Right forelimb (tissue), 1 donor: ENCODE measurements at places on chromosomes 5 and 9.

GRCh38 chr5:16784843-16785791 lies 151.0 kb downstream of the MYO10 start:
- DNase-seq: no peak

DNA sequence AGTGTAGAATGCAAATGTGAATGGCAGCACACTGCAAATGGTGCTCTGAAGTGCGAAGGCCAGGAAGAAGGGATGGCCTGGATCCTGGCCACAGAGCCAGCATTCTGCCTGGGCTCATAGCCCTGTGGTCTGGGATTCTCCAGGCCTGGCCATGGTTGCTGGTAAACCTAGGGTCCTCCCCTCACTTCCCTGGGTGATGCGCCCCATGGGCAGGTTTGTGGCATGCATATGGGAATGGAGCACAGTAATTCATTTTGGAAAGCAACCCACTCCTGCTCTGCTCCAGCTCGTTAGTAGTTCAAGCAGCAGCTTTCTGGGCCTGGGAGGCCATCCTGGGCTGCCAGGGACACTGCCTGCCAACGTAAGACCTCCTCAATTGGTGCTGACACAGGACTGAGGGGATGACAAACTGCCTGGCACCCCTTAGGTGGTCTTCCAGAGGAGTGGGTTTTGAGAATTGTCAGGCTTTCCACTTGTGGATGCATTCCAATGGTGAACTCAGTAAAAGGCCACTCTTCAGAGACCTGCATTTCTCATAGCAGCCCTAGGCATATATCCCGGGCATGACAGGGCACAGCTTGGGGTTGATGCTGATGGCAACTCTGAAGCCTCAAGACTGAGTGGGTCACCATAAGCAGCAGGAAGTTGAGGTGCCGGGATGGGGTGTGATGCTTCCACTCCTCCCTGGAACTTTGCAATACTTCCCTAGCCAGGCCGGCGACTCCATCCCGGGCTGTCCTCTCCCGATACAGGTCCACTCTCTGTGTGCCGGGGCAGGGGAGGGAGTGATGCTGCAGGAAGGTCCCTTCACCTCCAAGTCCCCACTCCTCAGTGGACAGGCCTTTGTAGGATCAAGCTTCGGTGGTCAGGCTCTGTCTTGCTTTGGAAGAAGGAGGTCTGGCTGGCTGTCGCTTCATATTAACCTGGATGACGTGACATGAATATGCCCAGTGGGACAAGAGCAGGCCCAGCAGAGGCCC lies 1.2 kb upstream of the SLC25A48 start:
- DNase-seq: peak; percentile 27

- DNase-seq: peak; percentile 56
Measured at GRCh38 chr5:171520300-171521174, 101.1 kb downstream of the FGF18 start.

DNA sequence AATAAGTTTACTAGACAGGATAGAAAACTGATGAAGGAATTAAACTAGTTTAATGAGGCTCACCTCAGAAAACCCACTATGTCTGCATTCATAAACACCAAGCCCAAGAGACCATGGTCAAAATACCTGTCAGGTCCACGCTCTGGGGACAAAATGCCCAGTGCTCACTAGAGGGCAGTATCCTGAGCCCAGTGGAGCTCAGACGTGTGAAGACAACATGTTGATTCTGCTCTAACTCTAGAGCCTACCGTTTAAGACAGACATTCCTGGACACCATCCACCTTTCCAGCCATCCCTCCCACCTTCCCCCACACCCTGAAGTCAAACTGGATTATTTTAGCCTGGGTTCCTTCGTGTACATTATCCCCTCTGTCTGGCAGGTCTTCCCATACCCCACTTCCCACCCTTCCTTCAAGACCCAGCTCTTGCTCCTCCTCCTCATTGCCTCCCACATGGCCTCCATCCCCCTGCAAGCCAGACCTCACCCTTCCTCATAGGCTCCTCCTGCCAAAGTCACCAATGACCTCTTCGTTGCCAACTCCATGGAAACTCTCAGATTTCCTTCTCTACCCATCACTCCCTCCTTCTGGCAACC lies 142.3 kb upstream of the FSTL4 start:
- no peak for DNase-seq

DNA sequence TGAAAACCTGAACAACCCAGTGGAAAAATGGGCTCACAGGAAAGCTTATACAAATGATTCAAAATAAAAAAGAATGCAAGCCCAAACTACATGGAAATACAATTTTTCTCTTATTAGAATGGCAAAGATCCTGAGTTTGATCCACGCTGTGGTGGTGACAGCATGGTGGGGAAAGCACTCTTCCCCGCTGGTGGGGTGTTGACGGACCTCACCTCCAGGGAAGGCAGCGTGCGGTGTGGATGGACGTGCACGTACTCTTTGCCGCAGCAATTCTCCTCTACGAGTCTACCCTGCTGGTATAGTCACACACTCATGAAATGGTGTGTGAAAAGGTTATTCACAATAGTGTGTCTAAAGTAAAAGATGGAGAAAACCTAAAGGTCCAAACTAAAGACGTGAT lies 5.9 kb upstream of the ZFP62 start:
- DNase-seq: no peak

DNA sequence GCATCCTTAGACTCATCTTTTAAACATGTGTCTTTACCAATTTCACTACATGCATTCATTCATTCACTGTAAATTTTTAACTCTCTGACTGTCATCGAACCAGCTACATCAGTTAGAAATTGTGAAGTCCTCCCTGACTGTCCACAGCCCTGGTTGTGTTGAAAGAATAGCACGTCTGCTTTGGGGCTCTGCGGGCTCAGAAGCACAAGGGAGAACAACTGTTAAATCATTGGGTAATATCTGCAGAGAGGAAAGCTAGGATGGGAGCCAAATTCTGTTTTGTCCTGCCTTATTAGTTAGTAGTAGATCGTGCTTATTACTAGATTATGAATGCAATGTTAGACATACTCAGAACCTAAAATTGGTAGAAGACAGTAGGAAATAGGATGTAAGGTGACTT lies 26.3 kb upstream of the FAM120AOS start:
- no peak for DNase-seq

DNA sequence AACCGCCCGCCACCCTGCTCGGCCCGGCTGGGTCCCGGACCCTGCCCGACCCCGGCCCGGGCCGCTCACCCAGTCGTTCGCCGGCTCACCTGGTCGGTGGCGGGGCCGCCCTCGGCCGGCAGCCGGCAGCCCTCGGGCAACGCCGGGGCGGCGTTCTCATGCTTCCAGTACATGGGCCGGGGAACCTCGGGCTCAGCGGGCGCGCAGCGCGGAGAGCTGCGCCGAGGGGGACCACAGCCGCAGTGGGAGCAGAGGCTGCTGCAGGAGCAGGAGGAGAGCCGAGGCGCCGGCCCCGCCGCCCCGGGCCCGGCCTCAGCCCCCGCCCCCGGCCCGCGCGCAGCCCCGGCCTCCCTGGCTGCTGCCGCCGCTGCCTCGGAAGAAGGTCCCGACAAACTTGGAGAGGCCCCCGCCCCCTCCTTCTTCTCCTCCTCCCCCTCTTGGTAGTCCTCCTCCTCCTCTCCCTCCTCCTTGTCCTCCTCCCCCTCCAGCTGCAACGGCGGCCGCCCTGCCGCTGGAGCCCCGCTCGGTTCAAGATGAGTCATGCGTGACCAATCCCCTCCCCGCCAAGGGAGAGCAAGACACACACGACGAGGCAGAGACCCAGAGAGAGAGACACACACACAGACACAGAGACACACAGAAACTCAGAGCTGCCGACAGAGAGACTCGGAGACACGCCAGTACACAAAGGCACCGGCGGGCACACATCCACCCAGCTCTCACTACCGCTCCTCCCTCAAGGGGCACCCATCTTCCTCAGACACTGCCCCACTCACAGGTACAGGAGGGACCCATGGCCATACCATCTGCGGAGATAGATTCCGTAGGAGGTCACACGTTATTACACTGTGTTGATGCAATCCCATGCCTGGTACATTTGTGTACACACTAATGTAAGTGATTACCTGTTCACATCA lies at the start of gene LHX6:
Gene LHX6 (minus strand): TSS at position 390 of the 917 bp plus-strand sequence. CDS start 217 bp downstream, at position 173.
- no peak for DNase-seq

DNA sequence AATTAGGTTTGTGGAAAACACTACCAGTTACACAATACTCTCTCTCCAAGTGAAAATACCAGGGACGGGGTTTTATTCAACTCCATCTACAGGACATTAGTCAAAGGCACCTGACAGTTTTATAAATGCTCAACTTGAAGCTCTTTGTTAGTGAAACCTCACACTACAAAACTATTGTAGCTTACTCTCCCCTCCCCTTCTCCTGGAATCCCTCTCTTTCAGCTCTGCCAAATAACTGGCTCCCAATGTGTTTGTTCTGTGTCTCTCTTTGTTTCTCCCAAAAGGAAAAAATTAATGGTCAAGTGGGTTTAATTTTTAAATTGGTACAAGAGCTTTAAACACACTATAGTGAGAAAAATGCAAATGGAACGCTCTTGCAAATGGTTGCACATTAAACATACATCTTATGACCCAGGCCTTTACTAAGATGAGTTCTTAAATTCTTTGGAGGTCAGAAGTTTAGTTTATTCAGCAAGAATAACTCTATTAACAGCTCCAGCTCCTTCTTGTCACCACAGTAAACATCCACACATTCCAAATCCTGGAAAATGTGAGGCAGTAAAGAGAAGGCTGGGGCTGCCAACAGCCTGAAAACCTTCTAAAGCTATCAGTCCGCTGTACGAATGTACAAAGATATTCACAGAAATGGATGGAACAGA lies 48.4 kb downstream of the ZNF608 start:
- DNase-seq: no peak

DNA sequence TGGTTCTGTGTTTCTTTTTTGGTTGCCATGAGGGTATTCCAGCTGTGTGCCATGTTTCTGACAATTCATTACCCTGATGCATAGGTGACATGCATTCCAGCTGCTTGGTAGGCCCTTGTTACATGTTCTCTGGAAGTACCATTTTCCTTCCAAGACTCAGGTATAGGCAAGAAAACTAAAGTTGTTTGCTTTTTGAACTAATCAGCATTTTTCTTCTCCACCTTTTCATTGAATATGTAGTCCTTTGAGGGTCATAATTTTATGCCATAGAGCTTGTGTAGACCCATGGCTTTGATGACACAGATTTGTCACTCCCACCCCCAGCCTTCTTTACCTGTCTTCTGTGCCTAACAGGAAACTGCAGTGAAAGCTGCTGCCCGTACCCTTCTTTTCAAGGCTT lies 339.2 kb downstream of the MED10 start:
- DNase-seq: no peak

DNA sequence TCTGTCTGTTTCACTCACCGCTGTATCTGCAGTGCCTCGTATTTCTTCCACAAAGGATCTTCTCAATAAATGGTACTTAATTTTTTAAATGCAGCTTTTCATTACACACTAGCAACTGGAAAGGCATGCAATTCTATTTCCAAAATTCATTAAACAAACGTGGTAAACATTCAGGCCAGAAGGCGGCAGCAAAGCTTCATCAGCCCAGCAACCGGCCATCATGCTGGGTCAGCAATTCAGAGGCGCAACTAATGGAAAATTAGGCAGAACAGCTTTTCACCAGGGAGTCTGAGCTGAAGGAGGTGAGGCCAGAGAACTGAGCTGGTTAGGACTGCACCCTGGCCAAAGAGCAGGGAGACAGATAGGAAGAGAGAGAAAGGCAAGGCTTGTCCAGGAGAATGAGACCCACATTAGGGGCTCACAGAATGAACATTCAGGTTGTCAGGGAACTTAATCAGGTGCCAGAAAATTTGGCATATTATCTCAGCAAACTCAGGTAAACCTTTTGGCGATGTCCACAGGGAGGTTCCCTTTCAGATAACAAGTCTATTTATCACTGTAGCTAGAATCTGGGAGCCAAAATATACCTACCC lies 17.7 kb upstream of the RNF180 start:
- peak; percentile 67 for DNase-seq

DNA sequence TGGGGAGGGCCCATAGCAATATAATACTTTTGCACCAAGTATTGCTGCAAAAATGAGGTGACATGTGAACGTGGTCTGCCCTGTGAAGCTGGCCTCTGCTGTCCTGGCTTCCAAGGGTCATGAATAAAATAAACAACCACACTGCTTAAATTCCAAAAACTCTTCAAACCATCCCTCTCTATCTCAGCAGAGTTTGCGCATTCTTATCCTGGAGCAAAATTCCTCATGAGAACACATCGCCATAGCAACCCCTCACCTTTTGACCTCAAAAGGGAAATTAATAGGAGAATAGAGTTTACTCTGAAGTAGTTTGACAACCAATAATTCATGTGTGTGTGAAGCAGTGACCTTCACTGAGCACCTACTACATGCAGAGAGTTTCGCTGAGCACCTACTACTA lies 342.9 kb downstream of the SPOCK1 start:
- DNase-seq: no peak

- DNase-seq: no peak
Measured at GRCh38 chr9:110261632-110262031, 5.3 kb upstream of the TXN start.

GRCh38 chr9:106701611-106702010 lies 161.4 kb upstream of the ZNF462 start:
- DNase-seq: no peak

DNA sequence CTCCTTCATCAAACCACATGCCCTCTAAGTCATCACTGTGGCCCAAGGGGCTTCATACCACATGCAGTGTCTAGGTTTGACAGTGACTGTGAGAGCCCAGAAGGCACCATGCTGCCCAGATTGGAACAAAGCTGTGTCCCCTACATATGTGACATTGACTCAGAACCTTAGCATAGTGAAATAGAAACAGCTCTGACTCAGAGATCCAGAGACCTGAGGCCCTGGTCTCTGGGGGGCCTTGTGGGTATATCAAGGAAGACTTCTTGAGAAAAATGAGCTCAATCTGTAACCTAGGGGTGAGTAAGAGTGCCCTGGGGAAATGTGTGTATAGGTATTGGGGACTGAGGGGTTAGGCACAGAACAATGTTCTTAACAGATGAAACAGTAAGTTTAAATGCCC lies 7.1 kb upstream of the ENTREP1 start:
- no peak for DNase-seq

- no peak for DNase-seq
Measured at GRCh38 chr9:75644649-75645048, 245.8 kb upstream of the PCSK5 start.

GRCh38 chr9:98356326-98356725 lies 100.9 kb upstream of the TBC1D2 start:
- DNase-seq: no peak

- DNase-seq: no peak
Measured at GRCh38 chr9:130194378-130194932, 22.3 kb downstream of the NCS1 start.

- DNase-seq: no peak
Measured at GRCh38 chr9:38337706-38338264, 54.7 kb upstream of the ALDH1B1 start.
